ENCODE measurements at places on chromosomes 3 and 15.

- DNase-seq = no peak
These were observed 31.3 kb downstream of the ASB7 start for GRCh38 chr15:100633763-100634075.

DNA sequence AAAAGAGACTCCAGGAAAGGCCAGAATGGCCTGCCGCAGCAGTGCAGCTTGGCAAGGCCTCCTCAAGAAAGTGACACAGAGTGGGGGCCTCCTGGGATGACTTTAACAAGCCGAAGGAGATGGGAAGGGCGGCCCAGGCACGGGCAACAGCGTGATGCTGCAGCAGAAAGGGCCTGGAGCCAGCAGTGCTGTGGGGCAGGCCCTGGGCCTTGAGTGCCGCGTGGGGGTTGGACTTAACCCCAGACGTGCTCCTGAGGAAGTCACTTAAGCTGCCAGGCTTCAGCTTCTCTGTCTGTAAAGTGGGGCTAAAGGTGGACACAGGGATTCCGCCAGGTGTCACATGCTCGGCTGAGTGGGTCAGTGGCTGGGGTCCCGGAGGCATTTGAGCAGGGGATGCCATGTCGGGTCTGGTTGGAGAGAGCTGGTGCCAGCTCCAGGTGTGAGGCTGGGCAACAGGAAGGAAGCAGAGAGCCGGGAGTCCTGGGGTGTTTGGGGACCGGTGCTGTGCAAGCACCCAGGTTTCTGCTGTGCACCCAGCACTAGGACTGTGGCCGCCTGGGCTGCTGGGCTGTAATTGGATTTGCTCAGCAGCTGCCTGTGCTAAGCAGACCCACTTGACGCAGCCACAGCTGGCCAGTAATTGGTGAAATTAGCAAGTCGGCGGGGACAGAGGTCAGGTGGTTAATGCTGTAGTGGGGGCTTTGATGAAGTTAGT, 7.8 kb downstream of the DNAJB8 start:
- DNase-seq = no peak

DNA sequence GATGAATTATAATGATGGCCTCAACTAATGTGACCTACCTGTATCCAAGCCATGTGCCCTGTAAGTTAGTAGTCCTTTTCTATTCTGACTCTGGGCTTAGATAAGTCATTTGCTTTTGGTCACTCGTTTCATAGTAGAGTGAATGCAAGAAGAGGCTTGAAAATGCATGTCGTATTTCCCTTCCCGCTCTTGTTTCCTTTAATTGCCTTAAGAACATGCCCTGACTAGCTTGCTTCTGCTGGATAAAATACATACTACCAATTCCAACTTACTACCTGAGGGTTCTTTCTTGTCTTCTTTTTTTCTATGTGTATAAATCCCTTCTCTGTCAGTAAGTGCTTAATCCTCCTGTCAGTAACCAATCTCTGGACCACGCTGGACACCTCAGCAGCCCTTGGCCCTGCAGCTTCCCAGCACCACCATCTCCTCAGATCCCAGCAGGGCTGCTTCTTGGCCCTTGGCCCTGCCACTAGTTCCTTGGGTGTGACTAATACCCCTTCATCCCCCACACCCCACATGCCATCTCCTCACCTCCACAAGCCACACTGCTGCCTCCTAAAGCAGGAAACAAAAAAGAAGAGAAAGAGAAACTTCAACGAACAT, 771.7 kb downstream of the IGSF11 start:
- no peak for DNase-seq

DNA sequence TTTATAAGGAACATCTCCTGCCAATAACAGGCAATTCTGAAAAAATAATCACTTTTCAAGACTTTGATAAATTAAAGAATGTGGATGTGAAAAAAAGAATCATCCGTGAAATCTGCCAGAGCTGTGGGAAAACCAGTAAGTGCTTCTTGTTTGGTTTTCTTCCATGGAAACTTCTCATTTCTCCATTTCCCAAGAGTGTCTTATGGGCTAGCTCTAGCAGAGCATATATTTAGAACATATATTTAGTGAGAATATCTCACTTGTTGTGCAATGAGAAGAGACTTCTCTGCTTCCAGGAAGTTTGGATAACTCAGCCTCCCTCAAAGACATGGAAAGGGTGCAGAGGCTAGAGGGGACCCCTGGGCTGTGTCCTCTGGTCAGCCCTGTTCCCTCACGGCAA, 49.9 kb downstream of the COL6A5 start:
- no peak for DNase-seq

DNA sequence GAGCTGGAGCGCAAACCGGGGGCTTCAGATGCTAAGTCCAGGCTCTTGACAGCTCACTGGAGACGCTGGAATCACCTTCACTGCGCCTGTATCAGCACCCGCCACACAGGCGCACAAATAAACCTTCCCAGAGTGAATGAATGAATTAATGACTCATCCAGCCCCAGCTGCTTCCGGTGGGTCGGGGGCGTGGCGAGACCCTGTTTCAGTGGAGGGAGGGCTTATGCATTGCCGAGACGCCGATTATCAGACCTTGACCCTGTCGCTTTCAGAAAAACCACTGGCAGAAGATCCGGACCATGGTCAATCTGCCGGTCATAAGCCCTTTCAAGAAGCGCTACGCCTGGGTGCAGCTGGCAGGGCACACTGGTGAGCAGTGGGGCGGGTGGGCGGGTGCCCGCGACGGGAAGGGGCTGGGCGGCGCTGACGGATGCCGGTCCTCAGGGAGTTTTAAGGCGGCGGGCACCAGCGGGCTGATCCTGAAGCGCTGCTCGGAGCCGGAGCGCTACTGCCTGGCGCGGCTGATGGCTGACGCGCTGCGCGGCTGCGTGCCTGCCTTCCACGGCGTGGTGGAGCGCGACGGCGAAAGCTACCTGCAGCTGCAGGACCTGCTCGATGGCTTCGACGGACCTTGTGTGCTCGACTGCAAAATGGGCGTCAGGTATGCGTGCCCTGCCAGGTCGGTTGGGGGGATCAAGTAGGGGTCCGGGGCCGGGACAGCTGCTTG, 7.7 kb downstream of the ITPKA start:
- DNase-seq = no peak

DNA sequence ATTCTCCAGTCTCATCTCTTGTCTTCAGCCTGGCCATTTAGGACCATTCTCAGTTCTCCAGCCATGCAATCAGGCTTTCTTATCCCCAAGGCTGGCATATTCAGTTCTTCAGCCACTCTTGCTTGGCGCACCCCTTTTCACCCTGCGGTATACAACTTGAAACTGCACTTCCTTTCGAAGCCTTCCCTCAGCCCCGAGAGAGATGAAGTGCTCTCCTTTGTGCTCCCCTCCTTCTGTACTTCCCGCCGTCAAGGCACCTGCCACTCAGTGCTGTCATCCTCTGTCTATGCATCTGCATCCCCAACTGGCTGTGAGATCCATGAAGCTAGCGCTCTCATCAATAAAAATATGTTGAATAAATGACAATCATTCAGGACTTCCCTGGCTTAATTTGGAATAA, 45.7 kb downstream of the MORC1 start:
- DNase-seq = no peak

DNA sequence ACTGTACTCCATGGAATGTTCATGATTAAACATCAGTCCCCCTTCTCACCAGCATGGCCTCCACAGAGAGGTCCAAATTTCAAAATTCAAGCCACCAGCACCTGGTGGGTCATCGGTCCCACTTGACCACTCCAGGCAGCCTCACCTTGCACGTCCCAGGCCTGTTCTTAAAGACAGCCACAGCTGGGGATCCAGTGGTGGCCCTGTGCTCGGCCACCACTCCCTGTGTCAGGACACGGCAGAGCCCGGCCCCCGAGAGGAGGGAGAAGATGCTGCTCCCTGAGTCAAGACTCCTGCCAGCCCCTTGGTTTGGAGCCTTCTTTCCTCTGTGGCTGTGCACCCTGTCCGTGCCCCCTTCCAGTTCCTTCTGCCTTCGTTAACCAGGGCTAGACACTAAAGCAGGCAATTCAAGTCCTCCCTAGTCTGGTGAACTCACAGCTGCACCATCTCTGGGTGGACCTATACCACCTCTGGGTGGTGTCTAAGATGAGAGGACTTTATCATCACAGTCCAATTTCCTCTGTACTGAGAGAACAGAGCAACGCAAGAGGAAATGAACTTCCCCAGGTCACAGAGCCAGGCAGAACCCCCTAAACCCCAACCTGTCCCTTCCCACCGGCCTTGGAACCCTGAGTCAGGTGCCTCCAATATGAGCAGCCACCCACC, 97.1 kb downstream of the MEGF11 start:
- DNase-seq = no peak

DNA sequence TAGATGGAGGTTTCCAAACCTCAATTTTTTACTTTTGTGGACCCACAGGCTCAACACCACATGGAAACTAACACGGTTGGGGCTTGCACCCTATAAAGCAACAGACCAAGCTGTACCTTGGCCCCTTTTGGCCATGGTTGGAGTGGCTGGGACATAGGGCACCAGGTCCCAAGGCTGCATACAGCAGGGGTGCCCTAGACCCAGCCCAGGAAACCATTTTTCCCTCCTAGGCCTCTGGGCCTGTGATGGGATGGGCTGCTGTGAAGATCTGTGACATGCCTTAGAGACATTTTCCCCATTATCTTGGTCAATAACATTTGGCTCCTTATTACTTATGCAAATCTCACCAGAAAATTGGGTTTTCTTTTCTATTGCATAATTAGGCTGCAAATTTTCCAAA, 337.0 kb upstream of the CADM2 start:
- no peak for DNase-seq

- DNase-seq = no peak
These were observed 37.8 kb downstream of the SPG21 start for GRCh38 chr15:64951777-64952418.

DNA sequence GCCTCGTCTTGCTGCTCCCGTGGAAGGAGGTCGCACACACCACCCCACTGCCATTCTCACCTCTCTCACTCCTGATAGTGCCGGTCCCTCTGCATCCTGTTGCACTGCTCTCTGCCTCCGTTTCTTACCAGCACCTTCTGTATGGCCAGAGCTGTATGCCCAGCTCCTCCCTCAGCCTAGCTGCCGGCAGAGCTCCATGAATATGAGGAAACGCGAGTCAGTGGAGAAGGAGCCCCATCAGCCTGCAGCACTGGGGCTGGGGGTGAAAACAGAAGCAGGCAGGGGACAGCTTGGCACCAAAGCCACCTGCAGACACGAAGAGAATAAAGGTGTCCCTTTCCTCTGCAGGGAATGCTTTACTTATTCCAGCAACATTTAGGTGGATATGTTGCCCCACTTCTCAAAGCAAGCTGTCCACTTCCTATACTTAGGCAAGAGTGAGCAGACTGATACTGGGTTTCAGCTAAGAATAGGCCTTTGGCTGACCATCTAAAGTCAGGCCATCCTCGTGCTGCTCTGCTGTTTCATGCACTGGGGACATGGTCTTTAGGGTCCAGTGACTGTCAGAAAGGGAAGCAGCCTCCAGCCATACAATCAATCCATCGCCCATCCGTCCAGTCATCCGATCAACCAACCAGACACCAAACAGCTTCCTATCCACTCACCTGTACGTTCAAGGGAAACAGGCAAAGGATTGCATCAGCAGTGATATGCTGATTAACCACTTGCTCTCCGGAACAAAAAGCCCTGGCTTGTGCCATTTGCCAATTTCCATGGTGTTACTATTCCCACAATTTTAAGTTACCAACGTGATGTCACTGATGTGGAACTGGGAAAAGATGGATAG, 222.7 kb downstream of the XXYLT1 start:
- DNase-seq = no peak

DNA sequence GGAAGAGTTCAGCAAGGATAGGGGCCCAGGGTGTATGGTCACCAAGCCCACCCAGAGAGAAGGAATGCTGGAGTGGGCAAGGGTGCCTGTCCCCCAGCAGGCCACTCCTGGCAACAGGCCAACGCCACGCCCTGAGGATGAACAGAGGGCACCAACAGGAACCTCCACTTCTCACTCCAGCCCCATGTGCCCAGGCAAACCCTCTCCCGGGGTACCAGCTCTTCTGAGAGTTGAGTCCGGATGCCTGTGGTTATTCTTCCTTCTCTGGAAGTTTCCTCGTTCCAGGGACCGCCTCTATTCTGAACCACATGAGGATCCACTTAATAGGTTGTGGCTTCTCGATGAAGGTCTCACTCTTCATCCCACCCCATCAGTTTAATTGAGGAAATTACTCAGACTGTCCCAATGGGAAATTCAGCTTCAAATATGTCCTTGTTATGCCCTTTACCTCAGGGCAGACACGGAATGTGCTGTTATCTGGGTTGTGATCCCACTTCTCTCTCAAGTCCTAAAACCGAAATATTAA, 114.3 kb downstream of the LIPC start:
- peak; percentile 64 for DNase-seq

GRCh38 chr3:183244981-183245476, 8.0 kb upstream of the B3GNT5 start:
- no peak for DNase-seq

GRCh38 chr15:68389936-68390817, 41.8 kb downstream of the ITGA11 start:
- peak; percentile 64 for DNase-seq

DNA sequence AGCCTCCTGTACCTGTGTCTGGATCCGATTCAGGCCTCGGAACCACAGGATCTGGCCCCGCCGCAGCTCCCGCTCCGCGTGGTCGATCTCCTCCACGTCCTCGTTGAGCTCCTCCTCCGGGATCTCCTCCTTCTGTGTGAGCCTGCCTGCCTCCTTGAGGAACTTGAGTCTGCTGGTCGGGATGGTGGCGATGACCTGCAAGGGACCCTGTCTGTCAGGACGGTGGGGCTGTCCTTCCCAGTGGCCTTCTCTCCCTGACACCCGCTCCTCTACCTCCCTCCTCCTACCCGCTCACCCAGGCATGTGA, 17.2 kb upstream of the SEC13 start:
- no peak for DNase-seq

DNA sequence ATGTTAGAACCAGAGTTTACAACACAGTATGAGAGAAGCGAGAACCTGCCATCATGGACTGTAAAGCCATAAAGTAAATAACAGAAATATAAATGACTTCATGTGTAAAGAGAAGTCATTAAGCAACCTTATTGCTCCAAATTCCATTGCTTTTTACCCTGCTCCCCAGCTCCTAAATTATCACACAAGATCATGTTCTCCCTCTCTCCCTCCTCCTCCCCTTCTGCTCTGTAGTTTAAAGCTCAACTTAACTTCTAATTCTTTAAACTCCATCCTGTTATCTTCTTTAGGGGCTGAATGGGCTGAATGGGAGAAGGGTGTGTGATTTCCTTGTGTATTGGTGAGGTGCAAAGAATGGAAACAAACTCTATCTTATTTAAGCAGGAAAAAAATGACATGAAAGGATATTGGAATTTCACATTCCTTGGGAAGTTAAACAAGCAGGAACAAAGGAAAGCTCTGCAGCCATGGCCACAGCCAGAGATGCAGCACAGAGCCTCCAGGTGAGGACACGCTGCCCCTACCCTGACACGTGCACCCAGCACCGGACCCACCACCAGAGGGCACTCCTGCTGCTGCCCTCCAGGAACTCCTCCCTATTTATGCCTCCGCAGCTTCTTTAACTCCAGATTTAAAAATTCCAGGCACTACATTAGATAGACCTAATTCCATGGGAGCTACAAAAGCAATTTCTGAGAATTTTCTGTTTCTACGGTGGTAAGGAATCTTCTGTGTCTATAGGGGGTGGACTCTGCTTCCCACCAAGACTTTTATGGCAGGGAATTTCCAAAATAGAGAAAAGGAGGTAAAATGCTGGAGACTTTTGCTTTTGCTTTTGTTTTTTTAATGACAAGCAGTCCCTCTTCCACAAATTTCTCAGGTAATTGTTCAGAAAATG, 76.9 kb upstream of the ABI3BP start:
- no peak for DNase-seq
